A375 (cell line): ENCODE measurements at places on chromosomes 13 and 19. TPM values are rescaled to one million over a fixed set of nuclear protein-coding genes. Genes with fewer than 3 reads are reported as not detected.

The TSSK6 gene
- 2.1 and 2.8 TPM in 2 replicates for total RNA-seq

The QPCTL gene
- total RNA-seq: 15.0 and 18.7 TPM in 2 replicates

The CFAP97D2 gene
- total RNA-seq: not detected in 2 replicates

The ICAM4 gene
- total RNA-seq: 0.30 and 0.58 TPM in 2 replicates

The TLE6 gene
- 1.4 and 1.5 TPM in 2 replicates for total RNA-seq

The CCDC124 gene
- 109 and 144 TPM in 2 replicates for total RNA-seq

The OVOL3 gene
- total RNA-seq: not detected in 2 replicates

The CASP14 gene
- not detected in 2 replicates for total RNA-seq

The TUBA3C gene
- not detected in 2 replicates for total RNA-seq

The NCCRP1 gene
- not detected in 2 replicates for total RNA-seq

The SULT2A1 gene
- not detected in 2 replicates for total RNA-seq

The SLC25A23 gene
- total RNA-seq: 17.0 and 18.0 TPM in 2 replicates
